ENCODE measurements at places on chromosomes 5 and 9.

DNA sequence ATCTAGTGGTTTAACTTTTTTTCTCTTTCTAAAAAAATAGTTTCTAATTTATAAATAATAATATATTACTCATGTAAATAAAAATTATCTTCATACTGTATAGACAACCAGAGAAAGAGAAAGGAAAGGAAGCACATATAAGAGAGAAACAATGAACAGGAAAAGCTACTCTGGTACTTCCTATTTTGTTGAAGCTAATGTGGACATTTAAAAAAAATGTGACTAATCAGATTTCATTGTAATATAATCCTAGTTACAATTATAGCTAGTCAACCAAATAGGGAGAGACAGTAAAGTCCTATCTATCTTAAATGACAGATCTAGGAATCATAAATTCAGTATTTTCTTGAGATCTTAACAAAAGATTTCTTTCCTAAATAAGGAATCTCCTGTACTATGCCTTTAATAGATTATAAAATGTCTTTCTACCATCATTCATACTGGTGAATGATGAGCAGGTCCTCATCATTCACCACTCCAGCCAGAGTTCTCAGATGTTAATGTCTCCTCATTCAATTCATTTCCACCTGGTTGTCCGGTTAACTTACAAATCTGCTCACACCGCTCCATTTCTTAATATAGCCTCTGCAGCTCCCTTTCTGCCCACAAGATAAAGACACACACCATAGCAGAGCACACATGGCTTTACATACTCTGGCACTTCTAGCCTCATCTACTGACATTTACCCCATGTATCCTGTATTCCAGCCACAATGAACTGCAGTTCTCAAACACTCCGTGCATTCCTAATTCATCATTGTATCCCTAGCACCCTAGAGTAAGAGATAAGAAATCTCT, 30.9 kb downstream of the ZFR start:
- DNase-seq = no peak

- DNase-seq = no peak
These were observed 115.8 kb downstream of the EMB start for GRCh38 chr5:50325237-50325832.

GRCh38 chr5:142175461-142176142, 67.0 kb downstream of the NDFIP1 start:
- no peak for DNase-seq

DNA sequence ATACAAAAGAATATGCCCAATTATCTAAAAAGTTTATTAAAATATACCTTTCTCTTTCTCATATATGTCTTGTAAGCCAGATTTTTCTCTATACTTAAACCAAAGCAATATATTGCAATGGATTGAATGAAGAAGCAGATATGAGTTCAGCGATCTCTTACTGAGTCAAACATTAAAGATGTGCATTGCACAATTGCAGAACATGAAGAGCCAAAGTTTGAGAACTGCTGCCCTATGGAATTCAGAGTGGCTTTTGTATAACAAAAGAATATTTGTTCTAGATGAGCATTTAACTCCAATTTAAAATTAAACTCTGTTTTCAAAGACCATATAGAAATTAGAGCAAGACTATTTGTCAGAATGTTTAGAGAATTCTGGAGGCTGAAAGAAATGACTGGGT, 519.0 kb upstream of the DAB2 start:
- DNase-seq = no peak

GRCh38 chr9:125190361-125190801, 778 bp upstream of the PPP6C start:
- DNase-seq = no peak

- DNase-seq = no peak
These were observed 189.5 kb downstream of the SEC61B start for GRCh38 chr9:99411479-99412115.

DNA sequence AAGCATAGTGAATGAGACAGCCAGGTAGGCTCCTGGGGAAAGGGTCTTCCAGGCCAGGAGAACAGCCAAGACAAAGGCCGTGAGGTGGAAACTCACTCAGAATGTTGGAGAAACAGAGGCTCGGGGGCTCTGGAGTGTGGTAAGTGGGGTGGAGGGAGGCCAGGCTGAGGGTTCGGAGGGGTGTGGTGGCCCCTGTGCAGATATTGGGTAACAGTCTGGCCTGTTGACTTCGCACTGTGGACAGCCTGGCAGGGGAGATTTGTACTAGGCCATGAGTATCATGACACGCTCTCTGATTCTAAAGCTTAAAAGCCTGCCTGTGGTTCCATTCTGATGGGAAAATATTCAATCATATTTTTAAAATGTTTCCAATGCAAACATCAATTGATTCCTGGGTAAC, 239.3 kb downstream of the GADD45G start:
- DNase-seq = no peak

GRCh38 chr9:96852676-96853075, 1.6 kb downstream of the ZNF782 start:
- DNase-seq = no peak

DNA sequence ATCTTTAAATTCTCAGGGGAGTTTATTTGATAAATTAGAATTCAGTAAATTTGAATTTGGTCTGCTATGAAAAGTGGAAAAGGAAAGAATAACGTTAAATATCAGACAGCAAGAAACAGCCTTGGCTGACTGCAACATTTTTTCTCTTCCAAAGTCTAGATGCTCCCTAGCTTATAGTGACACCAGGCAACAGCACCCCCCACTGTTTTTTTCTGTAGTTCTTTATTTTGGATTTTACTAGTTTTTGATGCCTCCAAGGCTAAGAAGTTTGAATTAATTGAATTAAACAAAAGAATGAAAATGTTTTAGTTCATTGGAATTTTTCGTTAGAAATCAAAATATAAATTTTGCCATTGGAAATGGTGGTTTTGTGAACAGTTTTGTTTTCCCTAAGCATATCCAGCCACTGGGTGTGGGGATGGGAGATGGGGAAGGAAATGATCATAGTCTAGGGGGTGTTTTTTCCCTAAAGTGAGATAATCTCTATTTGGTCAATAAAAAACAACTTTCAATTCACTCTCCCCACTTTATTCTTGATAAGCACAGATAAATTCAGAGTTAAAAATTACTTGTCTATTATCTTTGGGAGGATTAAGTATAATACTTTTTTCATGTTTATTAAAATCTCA, 199.3 kb upstream of the CD180 start:
- no peak for DNase-seq

DNA sequence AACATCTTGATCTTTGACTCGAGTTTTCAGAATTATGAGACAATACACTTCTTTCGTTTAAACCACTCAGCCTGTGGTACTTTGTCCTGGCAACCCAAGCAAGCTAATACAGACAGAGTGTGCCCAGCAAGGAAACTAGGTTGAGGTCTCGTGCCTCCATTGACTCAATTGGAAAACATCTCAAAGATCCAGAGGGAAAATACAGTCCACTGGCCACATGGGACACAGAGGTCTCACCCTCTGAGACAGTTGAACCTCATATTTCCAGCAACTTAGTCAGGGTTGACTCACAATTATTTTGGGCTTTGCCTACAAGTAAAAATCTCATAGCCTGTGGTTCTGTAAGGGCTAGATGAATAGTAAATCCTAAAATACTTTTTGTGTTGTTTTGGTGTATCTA, 631.5 kb downstream of the MTRR start:
- DNase-seq = no peak

GRCh38 chr9:78118742-78119473, 87.3 kb upstream of the GNAQ start:
- no peak for DNase-seq

GRCh38 chr5:24598956-24599355, 45.8 kb downstream of the CDH10 start:
- no peak for DNase-seq

- DNase-seq = no peak
These were observed 4.2 kb upstream of the HAVCR2 start for GRCh38 chr5:157113002-157113401.

DNA sequence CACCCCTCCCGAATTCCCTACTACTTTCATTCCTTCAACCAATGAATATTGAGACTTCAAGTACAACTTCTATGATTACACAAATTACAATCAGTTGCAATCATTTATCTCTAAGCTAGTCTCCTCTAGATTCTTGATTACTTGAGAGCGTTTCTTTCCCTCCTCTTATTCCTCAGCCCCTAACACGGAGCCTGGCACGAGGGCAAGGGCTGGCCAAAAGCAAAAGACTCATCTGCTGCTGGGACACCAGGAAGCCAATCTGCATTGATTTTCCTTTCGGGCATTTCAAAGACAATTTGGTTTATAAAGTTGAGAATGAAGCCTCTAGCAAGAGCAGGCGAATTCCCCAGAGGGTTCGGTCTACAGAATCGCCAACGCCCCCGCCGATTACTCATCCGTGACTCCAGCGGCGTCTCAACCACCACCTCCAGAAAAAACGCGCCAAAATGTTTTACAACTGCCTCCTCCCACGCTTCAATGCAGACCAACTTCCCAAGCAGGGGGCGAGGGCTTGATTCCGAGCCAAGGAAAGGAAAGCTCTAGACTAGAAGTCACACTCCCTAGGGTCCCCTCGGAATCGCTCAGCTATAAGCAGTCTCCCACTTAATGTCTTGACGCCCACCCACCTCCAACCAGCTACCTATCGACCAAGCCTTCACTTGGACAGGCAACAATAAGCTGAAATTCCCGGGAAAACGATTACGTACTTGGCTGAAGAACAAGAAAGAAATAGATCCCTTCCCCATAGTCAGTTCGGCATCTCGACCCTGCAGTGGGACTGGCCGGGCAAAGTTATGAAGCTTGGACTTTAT, 1.5 kb downstream of the PCSK1 start:
- no peak for DNase-seq

DNA sequence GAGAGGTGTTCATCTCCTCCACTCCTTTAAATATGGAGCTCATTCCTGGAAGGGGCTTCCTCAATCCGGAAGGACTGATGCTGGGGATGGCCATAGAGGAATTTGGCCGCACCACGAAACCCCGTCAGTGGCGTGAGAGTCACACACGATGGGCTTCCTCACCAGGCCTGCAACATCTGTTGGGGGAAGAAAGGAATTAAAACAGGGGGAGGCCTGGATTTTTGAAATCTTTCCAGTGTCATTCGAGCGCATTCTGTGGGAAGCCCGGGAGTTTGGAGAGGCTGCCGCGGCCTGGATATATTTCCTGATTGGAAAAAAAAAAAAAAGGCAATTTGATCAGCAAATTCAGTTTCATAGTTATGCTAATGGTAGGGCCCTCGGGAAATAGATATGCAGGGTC, 76.3 kb upstream of the ORM1 start:
- DNase-seq = no peak

GRCh38 chr9:112037281-112038016, 137.6 kb downstream of the SUSD1 start:
- DNase-seq = peak; percentile 44

GRCh38 chr9:113623851-113624485, 160.4 kb downstream of the RGS3 start:
- DNase-seq = no peak

DNA sequence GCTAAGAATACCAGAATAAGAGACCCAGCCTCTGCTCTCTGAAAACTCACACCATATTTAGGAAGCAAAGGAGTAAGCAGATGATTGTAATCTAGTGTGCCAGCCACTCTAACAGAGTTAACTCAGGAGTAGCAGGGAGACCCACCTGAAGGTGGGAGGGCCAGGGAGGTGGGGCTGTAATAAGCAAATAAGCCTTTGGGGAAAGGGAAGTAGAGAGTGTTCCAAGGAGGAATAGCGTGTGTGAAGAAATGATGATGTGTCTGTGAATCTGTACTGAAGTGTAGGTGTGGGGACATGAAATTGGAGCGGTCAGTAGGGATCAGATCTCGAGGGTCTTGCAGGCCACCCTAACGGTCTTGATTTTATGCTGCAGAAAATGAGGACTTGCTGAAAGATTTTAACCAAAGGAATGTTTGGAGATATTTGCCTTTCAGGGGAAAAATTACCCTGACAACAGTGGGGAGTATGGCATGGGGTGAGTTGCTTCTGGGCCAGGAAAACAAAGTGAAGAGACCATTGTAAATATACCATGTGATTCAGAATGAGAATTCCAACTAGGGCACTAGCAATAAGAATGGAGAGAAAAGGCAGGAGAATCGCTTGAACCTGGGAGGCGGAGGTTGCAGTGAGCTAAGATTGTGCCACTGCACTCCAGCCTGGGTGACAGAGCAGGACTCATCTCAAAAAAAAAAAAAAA, 44.1 kb upstream of the FSD1L start:
- no peak for DNase-seq

Data from activated T-cell treated with anti-CD3 and anti-CD28 coated beads for 1 hour (primary cell).